ENCODE measurements at places on chromosomes 11 and 22.
A peak's percentile ranks its signal among the peaks of the same experiment; 100 is the strongest.

DNA sequence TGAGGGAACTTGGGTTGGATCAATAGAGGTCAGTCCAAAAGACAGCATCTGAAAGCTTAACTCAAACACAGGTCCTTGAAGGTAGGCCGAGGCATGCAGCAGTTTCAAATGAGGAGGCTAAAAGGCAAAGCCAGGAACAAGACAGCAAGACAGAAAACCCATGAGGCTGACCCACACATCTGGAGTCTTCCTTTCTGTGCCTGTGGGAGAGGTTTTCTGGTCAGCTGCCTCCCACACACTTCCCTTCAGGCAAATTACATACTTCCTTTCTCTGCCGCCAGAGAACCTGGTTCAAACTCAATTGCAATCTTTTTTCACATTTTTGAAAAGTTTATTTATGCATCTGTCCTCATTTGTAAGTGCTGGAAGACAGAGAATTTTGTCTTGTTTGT is 29.8 kb upstream of the CRTAM start:
- DNase-seq = no peak

- DNase-seq = peak; percentile 77
Observed at GRCh38 chr11:995752-996420, 40.6 kb downstream of the MUC6 start.

GRCh38 chr11:2267851-2268728 is 2.3 kb downstream of the ASCL2 start:
- DNase-seq = no peak

- DNase-seq = peak; percentile 71
Observed at GRCh38 chr22:17057959-17058814, 26.6 kb upstream of the IL17RA start.

DNA sequence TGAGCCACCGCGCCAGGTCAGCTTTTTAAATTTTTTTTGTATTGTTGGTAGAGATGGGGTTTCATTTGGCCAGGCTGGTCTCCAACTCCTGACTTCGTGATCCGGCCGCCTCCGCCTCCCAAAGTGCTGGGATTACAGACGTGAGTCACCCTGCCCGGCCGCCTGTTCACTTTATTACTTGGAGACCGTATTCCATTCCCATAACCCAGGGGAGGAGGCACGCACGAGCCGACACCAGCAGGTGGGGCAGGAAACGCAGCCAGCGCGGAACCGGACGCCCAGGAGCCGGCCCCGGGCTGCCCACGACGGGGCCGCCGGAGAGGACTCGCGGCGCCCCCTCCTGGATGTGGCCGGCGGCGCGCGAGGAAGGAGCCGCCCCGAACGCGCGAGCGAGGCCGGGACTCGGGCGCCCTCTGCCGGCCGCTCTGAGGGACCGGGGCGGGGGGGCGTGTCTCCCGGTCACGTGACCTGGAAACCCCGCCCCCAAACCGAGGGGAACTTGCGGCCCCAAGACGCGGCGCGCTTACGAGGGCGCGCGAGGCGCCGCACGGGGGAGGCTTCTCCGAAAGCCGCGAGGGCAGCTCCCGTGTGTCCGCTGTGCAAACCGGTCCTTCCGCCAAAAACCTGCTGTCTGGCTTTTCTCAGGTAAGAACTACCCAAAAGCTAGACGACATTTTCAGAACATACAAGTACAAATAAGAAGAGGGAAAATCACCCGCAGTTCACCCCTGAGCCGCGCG is 11.6 kb upstream of the RNH1 start:
- peak; percentile 82 for DNase-seq

DNA sequence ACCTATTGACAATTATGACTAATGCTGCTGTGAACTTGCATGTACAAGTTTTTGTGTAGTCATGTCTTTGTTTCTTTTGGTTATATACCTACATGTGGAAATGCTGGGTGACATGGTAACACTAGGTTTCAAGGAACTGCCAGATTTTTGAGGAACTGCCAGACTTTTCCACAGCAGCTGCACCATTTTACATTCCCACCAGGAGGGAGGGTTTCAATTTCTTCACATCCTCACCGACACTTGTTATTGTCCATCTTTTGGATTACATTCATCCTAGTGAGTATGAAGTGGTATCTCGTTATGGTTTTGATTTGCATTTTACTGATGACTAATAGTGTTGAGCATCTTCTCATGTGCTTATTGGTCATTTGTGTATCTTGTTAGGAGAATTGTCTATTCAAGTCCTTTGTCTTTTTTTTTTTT is 13.3 kb downstream of the CLDN5 start:
- DNase-seq = no peak

DNA sequence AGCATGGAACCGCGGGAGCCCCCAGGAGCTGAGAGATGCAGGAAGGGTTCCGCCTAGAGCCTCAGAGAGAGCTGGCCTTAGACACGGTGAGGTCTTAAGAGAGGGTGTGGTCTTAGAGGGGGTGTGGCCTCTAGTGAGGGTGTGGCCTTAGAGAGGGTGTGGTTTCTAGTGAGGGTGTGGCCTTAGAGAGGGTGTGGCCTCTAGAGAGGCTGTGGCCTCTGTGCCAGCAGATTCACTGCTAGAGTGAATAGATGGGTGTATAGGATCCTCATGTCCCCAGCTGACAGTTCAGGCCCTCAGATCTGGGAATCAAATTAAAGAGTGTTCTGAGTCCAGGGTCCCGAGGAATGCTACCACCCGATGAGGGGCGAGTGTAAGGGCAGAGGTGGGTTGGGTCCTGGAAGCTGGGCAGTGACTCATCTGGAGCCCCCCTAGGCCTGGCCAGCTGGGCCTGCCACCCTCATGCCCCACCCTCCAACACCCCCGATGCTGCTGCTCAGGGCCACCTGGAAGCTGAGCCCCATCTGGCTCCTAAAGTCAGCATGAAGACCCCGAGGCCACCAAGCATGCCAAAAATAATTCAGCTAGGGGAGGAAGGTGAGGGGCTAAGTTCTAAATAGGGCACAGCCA is 49.5 kb downstream of the IGF2 start:
- DNase-seq = no peak

DNA sequence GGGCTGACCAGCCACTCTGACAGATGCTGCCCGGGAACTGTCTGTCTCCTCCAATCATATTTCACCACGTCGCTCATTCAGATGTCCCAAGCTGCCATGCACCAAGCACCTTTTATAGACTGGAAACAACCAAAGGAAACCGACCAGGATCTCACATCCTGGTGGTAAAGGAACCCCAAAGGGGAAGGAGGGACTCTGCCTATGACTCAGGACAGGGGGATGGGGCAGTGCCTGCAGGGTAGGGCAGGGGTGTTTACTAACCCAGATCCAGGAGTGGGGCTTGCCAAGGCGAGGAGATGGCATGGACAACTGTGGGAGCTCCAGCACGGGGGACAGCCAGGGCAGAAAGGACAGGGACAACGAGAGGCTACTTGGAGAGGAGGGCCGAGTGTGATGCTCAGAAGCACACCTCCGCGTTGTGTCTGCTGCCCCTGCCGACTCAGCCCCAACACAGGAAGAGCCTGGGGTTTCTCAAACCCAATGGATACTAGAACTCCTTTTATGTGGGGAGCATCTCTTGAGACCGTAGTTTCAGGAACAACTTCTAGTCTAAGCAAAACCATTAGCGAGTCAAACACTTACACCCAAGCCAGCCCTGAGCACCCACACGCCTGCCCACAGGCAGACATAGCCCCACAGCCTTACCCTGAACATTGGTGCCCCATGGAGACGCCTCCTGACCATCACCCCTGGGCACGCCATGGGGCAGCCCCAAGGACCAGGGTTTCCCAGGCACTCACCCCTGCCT is 4.0 kb downstream of the PRODH start:
- no peak for DNase-seq

DNA sequence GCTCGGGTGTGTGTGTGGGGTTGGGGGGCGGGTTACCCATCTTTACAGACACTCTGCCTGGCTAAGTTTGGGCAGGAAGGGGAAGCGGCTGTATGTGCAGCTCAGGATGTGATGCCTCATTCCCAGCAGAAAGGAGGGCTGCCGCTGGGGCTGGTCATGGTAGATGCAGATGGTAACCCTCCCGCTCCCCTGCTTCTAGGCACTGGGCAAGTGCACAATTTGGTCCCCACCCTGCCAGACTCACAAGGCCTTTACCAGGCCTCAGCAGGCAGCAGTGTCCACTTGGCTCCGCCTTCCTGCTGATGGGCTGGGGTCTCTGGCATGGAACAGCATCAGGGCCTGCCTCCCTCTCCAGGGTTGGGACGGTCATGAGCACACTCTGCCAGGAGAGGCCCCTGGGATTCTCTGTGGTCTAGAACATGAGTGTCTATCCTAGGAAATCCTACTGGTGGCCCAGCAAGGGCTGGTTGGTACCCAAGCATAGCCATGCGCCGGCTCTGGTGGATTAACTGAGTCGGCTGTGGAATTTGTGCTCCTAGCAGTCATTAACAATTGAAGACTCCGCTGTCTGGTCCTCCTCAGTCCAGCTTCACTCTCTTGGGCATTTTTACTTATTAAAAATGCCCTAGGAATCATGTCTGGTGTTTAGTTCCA is 4.2 kb downstream of the LMO1 start:
- DNase-seq = no peak

GRCh38 chr11:46345881-46346484 is 1.3 kb upstream of the DGKZ start:
- DNase-seq = no peak

DNA sequence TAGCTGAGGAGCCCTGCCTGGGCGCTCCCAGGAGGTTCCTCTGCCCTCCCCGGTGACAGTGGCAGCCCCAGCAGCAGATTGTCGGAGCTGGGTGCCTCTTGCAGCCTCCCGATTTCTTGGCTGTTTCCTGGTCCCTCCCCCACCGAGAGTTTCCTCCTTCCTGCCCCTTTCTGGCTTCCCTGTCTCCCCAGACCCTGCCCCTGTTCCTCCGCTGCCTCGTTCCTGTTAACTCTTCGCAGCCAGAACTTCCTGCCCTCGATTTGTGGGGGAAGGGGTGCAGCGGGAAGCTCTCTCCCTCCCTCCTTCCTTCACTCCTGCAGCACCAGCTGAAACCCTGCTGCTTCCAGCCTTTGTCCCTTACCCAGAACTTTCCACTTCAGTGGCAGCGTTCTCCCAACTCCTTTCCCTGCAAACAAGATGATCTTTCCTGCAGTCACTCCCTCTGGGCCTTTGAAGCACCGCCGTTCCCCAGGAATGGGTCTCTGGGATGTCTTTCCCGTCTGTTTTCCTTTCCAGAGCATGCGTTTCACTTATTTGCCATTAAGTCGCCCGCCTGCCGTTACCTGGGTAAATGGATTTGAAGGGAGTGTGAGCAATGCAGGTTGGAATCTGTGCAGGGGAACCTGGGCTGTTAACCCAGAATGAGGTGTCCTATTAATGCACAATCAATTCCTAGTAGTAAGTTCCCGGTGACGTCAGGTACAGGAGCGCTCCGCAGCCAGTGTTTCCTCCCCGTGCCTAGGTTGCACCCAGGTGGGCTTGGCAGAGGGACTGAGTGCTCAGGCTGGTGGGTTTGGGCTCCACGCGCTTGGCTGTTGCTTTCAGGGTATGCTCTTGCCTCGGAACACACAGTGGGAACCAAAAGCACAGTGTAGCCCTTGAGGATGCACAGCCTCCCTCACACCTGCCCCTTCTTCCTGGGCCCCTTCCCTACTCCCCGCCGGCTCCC is 4.3 kb downstream of the GRK2 start:
- DNase-seq = peak; percentile 45

- no peak for DNase-seq
Observed at GRCh38 chr11:97883086-97883485, 1137.7 kb upstream of the CNTN5 start.

DNA sequence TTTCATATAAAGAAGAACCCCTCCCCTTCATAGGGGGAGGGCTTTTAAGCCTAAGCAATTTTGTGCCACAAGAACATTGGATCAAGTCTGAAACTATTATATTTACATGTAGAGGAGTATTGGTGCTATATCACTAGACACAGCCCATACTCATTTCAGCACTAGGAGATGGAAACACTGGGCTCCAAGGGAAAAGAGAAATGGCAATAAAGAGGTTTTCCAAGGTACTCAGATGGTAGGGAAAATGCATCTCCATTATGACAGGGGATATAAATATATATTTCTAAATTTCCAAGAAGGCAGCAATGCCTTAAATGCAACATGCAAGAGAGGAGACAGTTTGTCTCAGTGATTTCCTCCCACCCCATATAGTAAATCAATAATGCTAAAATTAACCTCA is 209.0 kb downstream of the RAB38 start:
- DNase-seq = no peak

- no peak for DNase-seq
Observed at GRCh38 chr22:50268655-50269113, 1.5 kb downstream of the MAPK11 start.

DNA sequence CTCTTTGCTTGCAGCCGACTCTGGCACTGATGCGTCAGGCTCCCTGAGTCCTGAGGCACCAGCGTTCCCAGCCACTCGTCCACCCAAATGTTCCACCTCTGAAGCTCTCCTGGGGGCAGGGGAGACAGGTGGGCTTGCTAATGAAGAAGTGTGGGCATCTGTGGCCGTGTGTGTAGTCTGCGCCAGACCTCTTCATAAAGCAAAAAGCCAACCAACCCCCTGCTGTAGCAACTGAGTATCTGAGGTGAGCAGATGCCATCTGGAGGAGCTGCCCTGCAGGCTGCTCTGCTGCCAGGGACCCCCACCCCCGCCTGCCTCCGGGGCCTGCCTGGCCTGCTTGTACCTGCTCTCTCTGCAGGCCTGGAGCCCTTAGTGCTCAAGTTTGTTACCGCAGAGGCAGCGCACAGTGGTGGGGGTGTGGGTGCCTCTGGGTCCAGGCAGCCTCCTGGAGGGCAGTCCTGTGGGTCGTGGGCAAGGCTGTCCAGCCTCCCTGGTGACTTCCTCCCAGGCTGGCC is 272.5 kb downstream of the TBC1D22A start:
- no peak for DNase-seq

DNA sequence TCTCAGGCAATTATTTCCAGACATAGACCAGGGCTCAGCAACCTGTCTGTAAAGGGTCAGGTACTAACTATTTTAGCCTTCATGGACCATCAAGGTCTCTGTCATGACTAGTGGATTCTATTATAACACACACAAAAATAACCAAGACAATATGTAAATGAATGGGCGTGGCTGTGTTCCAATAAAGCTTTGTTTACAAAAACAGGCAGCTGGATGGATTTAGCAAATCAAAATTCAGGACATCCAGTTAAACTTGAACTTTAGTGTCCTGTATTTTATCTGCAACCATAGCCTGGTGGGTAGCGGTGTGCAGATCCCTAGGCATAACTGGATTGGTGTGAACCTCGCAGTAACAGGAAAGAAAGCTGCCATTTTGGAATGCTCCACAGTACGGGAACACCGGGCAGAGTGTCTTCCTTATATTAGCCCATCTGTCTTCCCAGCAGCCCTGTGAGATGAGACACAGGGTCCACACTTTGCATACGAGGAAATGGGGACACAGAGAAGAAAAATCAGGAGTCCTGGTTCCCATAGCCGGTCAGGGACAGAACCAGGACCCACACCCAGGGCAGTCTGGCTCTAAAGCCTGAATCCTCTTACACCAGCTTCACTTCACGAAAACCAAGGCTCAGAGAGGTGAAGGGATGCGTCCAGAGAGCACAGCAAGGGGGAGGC is 15.6 kb downstream of the LIF start:
- DNase-seq = no peak

GRCh38 chr22:24096758-24097115 is 84.5 kb upstream of the SUSD2 start:
- no peak for DNase-seq

GRCh38 chr11:124920870-124921609 is 2.0 kb downstream of the HEPN1 start:
- peak; percentile 90 for DNase-seq

Measured in nephron progenitor cell (in vitro differentiated cells).